Germinal center (tissue), 1 donor: ENCODE measurements at places on chromosomes 12 and 14.

DNA sequence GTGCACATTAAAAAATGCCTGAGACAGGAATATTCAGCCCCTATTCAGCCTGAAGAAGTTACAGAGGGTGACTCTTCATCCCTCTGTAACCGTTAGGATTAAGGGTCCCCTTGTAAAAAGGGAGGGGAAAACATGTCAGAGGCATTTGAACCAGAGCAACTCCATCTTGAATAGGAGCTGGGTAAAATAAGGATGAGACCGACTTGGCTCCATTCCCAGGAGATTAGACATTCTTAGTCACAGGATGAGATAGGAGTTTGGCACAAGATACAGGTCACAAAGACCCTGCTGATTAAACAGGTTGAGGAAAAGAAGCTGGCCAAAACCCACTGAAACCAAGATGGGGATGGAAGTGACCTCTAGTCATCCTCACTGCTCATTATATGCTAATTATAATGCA, 19.9 kb upstream of the MDM1 start:
- DNase-seq, result no peak

DNA sequence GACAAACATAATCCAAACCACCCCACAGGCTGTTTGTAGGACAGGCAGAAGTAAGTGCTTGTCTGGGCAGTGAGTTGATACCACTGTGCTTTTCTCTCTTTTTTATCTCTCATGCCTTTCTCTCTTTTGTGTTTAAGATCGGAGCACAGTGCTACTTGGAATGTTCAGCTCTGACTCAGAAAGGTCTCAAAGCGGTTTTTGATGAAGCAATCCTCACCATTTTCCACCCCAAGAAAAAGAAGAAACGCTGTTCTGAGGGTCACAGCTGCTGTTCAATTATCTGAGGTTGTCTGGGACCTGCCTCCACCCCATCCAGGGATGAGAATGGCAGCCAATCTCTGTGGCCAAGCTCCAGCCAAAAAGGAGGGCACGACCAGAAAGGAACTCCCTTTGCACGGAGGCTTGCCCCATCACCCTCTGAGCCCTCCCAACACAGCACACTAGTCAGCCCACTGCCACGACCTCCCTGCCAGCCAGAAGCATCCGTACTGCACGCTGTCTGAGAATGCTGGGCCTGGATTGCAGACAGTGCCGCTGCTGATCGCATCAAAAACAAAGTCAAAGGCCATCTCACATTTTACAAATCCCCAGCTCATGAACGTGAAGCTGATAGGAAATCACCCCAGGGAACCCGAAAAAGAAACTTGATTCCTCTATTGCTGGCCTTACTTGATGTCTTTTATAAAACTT, 27.8 kb downstream of the GPHB5 start:
- no peak for DNase-seq

DNA sequence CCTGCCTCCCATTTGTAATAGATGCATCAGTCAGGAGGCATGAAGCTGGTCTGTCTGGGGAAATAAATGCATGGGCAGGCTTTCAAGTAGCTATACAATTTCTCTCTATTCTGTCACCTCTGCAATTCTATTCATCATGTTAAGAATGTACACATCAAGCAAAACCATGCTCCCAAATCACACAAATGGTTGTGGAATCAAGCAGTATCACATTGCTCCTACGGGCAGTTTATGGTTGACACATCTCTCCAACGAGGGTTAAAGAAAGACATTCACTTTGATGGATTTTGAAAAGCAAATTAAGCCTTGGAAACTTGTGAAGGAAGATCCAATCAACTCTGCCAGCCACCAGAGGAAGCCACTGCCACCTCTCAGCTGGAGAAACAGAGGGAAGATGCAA, 1277.4 kb upstream of the TMEM132C start:
- no peak for DNase-seq

DNA sequence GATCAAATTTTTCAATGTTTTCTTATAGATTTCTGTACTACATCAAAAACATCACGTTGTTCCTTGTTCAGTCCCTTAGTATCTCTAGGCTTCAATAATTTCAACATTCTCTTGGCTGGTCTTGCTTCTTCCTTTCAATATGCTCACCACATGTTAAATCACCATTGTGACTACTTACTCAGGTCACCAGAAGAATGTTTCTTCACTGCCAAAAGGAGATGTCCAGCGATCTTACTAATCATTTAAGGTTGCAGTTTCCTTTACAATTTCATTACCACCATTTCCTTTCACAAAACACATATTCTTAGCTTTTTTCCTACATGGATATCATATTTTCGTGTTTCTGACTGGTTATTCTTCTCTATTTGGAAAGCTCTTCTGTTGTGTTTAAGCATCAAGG, 363.8 kb downstream of the NAV3 start:
- DNase-seq, result no peak

DNA sequence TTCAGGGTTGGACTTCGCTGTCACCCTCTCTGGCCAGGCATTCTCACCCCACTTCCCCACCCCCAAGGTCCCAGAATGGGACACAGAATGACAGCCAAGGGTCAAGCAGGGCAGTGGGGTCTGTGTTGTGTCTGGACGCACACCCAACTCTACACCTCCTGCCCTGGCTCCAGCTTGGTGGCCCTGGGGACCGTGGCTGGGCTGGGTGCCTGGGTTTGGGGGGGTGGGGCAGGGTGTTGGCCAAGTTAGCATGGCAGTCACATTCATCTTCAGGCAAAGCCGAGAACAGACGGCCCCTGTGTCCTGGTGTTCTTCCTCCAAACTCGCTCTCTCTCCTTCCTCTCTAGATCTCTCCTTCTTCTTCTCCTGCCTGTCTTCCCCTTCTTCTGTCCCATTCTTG, 5.6 kb downstream of the LRP1 start:
- no peak for DNase-seq
